ENCODE measurements at places on chromosomes 1 and 21.

DNA sequence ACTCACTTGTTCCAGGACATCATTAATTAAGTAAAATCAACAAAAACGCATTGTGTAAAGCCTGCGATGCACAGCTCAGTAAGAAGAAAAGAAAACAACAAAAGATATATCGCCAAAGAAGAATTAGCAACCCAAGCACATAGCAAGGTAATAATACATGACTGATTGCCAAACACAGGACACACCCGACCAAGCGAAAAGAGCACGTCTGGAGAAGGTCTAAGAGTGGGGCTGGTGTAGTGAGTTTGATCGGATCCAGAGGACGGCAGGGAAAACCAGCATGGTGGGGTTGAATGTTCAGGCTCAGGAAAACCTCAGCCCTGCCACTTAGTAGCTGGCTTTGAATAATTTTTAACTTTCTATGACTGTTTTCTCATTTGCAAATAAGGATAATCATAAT, 69.8 kb downstream of the JAK1 start:
- DNase-seq: no peak

DNA sequence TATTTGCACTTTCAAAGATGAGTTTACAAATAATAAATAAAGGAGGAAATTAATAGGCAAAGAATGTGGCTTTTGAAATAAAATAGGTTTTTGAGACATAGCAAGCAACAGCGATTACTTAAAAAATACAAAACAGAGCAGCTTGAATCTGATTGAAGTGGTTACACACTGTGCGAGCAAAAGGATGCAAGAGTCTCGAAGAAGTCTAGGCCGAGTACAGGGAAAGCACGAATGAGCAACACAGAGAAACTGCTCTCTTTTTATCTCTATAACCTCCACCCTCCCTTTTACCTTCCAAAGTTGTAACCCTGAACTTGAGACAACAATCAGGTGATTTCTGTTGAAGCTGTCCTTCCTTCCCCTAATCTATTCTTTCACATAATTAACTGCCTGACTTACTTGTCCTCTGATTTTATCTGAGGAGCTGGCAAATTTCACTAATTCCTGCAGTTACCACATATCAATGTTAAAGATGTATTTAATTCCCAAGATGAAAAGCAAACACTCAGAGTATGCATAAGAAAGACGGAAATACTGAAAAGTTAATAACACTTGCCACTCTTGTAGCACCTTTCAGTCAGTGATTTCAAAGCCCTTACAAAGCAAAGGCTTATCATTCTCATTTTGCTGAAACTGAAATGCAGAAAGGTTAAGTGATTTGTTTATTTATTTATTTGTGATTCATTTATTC, 1030.1 kb downstream of the ADGRL2 start:
- DNase-seq: no peak

GRCh38 chr1:182246783-182247182, 144.8 kb downstream of the GLUL start:
- no peak for DNase-seq

- DNase-seq: no peak
Measured at GRCh38 chr1:8702472-8702849, 115.0 kb downstream of the RERE start.

DNA sequence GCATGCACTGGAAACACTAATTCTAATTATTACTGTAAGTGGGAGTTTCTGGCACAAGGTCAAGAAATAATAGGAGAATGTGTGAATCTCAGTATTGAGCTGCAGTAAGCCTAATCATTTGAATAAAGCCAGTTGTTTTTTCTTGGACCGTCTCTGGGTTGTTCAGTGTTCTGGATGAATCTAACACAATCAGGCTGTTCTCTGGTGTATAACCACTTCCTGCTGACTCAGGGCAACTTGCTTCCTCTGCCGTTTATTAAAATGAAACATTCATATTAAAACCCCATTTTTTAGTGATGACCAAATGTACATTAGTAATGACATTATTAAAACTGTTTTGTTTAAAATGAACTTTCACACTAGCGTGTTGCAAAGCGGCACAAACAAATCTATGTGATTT, 273.1 kb upstream of the SNX7 start:
- DNase-seq: no peak

DNA sequence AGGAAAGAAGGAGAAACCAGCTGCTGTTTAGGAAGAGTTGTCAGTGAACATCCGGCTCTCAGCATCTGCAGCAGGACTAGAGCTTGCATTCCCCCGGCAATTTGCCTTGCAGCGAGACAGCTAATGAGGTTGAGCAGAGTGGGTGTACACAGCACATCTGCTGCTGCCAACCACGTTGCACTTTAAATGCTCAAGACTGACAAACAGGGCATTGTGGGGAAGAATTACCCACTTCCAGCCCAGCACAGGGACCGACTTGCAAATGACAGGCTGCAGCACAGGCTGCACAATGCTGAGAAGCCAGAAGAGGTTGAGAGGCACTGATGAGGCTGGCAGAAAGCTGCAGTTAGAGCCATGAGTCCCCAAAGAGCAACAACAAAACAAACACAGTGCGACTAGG, 47.5 kb upstream of the PLA2G2C start:
- no peak for DNase-seq

GRCh38 chr1:7922301-7922700, 18.3 kb downstream of the TNFRSF9 start:
- no peak for DNase-seq

DNA sequence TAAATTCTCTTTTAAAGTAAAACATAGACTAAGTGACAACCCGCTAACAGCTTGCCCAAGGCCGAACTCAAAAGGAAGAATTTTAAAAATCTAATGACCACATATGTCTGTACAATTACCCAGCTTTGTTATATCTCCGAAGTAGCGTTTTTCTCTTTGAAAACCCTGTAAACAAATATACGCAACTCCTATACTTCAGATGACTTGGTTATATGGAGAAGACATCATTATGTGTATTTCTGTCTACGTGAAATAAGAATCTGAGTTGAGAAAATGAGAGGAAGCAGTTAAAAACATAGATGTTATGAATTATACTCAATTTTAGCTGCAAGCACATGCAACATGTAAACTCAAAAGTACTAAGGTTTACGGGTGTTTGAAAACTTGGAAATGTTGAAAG, 2.0 kb downstream of the PBX1 start:
- no peak for DNase-seq

DNA sequence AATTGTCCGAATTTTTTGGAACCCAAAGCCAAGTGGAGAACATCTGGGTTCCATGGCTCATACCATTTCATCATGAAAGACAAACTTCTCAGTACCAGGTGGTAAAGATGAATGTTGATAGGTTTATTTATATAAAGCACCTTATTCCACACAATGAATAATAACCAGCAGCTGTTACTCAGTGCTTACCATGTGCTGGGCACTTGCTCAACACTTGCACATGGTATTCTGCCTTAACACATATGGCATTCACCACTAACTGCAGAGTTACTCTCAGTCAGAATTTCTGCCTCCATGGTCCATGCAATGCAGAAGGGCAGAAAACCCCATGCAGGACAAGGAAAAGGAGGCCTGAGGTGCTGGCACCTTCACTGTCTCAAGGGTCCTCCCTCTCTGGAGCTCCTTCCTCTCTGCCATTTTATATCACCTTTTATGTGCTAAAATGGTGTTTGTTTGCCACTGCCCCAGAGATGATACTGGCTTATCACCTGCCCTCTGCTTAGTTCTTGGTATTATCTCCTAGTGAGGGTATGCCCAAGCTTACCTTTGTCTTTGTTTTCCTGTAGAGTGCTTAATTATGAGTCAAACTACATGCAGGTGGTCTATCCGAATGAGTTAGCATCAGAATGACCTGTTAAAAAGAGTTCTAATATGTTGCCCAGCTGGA, 76.7 kb upstream of the ZNF326 start:
- no peak for DNase-seq

DNA sequence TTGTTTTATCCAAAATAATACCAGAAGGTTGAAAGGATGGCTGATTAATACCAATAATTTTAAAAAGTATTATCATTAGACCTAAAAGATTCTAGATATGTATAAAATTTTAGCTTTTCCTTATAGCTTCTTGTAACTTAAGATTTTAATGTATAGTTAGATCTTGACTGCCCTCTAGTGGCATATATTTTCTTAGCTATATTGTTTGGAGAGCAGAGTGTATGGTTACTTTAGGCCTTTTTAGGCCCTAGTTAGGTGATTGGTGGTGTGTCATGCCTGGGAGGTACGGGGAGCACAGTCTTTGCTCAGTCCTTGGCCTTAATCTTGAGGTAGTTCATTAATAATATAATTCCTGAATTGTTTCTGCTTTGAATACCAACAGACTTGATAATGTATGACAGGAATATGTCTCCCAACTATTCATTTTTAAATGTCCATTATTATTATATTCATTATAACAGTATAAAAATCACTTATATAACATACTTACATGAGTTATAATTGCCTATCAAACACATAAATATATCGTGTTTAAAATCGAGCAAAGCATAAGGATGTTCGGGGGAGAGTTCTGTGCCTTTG, 328.4 kb downstream of the ZP4 start:
- DNase-seq: no peak

DNA sequence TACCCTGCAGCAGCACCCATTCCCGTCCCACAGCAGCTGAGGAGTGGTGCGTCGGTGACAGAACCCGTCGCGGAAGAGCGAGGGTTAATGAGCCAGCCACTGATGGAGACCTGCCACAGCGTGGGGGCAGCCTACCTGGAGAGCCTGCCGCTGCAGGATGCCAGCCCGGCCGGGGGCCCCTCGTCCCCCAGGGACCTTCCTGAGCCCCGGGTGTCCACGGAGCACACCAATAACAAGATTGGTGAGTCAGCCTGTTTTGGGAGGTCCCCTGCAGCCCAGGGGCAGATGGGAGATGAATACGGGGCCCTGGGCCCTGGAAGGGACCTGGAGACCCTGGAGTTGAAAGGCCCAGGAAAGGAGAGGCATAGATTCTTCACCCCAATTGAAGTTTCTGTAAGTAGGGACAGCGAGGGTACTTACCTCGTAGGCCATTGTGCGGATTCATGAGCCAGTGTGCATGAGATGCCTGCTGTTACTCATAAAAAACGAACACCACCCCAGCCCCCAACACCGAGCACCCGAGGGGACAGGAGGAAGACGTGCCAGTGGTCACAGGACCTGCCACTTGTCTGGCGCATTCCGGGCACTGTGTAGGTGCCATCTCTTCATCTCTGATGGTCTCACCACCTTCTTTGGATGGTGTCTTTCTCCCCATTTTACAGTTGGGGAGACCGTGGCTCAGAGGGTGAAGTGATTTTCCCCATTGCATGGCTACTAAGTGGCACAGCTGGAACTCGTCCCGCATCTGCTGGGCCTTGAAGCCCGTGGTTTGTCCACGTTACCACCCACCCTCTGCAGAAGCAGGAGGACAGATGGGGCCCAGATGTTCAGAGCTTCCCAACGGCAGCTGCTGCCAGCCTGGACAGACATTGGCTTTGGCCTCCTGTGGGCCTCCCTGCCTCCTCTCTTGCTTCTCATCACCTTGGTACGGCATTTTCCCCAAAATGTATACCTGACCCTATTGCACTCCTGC, 28.3 kb upstream of the TNFRSF1B start:
- DNase-seq: no peak

- no peak for DNase-seq
Measured at GRCh38 chr21:42424914-42425541, 21.3 kb downstream of the UBASH3A start.

DNA sequence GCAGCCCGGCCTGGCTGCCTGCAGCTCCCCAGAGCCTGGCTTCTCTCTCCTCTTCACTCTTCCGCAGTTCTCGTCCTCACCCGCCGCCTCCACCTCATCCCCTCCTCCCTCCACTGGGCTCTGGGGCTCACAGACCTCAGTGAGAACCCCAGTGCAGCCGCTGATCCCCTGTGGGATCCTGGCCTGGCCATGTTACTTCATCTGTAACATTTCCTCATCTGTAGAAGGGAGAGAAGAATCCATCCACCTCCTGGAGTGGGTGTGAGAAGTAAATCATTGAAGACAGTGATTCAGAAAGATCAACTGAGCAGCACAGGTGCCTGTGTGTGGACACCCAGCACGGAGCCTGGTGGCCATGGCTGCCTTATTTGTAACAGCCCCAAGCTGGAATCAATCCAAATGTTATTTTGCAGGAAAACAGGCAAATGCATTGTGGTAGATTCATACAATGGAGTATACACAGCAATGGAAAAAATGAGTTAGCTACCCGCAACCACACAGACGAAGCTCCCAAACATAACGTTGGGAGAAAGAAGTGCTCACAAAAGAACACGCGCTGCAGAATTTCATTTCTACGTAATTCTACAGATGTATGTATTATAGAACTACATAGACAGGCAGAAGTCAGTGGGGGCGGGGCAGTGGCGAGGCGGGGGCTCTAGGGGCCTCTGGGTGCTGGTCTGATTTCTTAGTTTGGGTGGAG, 8.7 kb downstream of the LAPTM5 start:
- DNase-seq: no peak

DNA sequence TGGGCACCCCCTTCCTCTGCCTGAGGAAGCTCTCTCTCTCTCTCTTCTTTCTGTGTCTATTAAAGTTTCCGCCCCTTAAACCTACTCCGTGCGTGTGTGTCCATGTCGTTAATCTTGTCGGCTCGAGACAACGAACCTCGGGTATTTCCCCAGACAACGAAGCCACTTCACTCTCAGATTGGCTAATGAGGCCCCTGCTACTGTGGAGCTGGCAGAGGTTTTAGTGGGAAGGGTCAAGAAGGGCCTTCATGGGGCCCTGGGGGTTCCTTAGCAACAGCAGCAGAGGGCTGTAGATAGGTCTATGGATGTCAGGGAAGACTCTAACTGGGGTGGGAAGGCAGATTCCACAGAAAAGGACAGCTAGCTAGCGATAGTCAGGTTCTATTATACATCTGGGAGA, 239.8 kb upstream of the RAB4A start:
- no peak for DNase-seq

DNA sequence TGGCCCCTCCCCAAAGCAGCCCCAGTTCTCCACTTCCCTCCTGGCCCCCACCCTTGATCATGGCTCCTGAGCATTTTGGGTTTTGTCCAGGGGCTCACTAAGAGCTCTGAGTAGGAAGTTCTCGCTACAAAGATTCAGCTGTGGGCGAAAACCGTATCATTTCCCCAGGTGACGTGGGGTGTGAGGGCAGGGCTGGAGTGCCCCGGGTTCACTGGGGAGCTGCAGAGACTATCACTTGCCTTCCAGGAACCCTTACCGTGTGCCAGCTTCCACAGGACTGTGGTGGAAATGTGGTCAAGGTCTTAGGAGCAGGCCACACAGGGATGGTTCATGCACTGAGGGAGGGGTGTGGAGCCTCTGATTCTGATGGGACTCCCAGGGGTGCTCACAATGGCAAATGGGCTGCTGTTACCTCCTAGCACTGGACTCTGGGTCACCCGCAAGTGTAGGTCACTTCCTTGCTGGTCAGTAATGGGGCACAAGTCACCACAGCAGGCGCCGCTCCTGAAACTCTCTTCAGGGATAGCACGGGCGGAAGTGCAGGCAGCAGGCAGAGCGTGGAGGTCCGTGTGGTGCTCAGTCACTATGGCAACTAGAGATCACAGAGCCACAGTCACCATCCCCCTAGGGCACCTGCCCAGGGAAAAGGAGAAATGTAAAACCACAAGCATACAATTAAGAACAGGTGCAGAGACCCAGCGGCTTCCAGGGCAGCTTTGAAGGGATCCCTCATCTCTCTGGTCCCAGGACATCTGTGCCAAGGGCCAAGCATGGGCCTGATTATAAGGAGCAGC, 35.4 kb downstream of the RSPH1 start:
- DNase-seq: no peak

Data from stimulated activated CD4-positive, alpha-beta T cell treated with anti-CD3 and anti-CD28 coated beads, Interleukin-15, amount 100 ng/mL, for 48 hours (primary cell).